ENCODE measurements at places on chromosomes 12 and 14. TPM values are rescaled to one million over a fixed set of nuclear protein-coding genes. Genes with fewer than 3 reads are reported as not detected.

The NPAS3 gene
- total RNA-seq: not detected

The TTLL5 gene
- total RNA-seq: 16.2 TPM

DNA sequence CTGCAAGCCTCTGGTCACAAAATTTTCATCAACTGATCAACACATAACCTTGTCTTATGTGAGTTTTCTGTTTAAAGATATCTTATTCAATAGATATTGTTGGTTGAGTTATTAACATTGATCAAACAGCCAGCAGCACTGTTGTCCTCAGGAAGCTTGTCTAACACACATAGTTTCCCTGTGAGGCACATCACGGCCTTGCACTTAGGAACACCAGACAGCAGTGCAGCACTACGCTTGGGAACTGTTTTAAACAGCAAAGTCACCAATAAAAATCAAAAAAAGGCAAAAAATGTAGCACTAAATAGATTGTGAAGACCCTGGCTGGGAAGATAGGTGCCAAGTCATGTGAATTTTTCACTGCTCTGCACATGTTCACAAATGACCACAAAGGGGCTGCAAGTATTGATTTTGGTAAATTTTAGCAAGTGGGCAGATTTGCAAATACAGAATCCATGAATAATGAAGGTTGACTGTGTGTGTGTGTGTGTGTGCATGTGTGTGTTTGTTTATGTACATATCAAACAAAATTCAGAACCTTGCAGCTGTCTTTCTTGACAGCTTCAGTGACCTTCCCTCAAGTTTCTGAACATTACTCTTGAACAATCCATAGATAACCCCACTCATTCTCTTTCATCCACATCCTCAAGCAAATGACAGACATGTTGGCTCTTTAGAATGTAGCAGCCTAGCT, 28.9 kb downstream of the VDR start:
- DNase-seq: no peak

DNA sequence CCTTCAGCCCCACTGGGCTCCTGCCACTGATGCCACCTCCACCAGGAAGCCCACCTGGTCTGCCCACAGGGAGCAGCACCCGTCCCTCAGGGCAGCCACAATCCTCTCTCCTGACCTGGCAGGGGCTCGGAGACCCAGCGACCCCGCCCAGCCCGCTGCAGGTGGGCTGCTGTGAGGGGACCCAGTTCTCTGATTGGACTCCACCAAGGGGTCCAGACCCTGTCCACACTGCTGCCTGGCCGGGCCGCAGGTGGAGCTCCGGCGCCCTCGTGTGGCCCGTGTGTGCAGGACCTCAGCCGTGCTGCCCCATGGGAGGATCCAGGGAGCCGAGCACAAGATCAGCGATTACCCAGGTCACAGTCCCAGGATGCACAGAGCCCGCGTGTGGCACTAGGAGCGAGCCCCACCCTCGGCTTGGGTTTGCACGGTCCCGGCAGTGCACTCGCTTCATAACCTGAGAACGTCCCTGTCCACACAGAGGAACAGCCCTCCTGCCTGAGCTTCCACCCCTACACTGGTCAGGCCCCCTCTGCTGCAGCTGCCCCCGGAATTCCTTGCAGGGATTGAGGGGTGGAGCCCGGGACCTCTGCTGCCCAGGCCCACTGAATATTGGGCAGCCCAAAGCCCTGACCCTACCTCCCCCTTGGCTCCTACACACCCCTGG, 35.4 kb upstream of the TMEM179 start:
- DNase-seq: peak; percentile 67

GRCh38 chr12:64723630-64724029, 35.6 kb downstream of the GNS start:
- DNase-seq: no peak

DNA sequence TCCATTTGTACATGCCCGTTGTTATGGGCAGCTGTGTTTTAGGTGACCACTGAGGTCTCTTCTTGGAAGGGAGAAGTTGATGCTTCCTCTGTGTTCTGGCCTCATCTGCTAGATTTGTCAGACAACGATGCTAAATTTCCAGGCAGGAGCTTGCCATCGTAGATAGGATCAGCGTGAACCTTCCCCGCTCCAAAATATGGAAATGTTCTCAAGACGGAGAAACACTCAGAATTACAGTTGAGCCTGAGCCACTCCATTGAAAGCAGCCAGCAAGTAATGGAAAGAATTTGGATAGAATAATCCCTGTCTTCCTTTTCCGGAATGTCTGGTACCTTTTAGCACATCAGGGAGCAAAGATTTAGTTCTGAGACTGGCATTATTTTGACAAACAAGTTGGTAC, 34.8 kb downstream of the TUNAR start:
- DNase-seq: no peak

The FGF23 gene
- not detected for total RNA-seq

The CLBA1 gene
- total RNA-seq: 9.1 TPM

The GNB3 gene
- total RNA-seq: 1.5 TPM

The GLRX5 gene
- total RNA-seq: 56.4 TPM

- DNase-seq: no peak
Observed at GRCh38 chr12:2225696-2226095, 172.9 kb downstream of the CACNA1C start.

The ALKBH1 gene
- total RNA-seq: 20.4 TPM

The TMEM120B gene
- 9.4 TPM for total RNA-seq

The RPGRIP1 gene
- 0.05 TPM for total RNA-seq

The DBX2 gene
- total RNA-seq: not detected

The P2RX2 gene
- total RNA-seq: not detected

The DAAM1 gene
- 4.7 TPM for total RNA-seq

- no peak for DNase-seq
Observed at GRCh38 chr12:56683-57346, 9.8 kb upstream of the IQSEC3 start.

The RGS6 gene
- 0.02 TPM for total RNA-seq

DNA sequence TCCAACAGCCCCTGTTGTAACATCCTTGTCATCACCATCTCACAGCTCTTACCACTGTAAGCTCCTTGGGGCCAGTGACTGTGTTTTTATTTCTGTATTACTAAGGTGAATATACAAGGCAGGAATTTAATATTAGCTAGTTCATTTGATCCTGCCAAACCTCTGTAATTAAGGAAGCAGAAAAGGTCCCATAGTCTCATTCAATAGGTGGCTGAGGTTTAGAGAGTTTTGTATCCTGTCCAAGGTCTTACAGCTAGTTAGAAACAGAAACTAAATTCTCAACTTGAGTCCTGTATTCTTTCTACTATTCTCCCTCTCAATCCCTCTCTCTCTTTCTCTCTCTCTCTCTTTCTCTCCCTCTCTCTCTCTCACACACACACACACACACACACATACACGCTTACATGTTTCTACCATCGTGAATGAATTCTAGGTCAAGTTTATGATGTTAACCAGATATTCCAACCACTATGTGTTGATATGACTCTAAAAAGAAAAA, 543 bp upstream of the GLIPR1 start:
- no peak for DNase-seq

The RAPGEF3 gene
- 7.6 TPM for total RNA-seq

- DNase-seq: no peak
Observed at GRCh38 chr12:108326254-108326750, 12.8 kb downstream of the CMKLR1 start.

The SLC4A8 gene
- 0.29 TPM for total RNA-seq
